ENCODE measurements at places on chromosomes 6 and 20.

- no peak for DNase-seq
These were observed 3.8 kb downstream of the ELOVL5 start for GRCh38 chr6:53344969-53345368.

DNA sequence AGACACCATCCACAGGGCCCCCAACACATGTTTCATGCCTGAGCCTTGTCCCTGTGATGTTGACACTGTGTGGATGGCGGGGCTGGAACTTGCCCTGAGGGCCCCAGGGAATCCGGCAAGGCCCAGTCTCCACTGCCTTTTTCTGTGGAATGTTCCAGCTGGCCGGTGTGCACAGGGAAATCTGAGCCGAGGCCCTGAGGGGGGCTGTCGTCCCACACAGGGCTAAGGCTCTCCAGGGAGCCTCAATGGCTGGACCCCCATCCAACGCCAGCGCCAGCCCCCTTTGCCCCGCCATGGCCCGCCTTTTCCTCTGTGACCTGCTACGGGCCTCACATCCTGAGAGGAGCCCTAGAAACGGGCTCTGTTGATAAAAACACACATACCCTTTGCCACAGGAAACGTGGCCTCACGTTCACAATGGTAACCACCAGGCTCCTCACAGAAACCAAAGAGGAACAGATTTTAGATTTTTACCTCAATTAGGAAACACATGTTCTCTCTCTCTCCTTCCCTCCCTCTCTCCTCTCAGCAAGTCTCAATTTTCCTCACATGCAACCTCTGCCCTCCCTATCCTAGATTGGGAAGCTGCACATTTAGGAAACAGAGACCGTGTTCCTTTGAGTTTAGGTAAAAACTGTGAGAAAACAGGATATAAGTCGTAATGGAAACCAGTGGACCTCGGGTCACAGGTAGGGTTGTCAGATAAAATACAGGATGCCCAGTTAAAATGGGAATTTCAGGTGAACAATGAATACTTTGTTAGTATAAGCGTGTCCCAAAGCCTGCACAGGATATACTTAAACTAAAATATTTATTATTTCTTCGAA lies 13.7 kb upstream of the ZNF831 start:
- DNase-seq: peak; percentile 33

GRCh38 chr20:3748073-3748472 lies 15.6 kb downstream of the HSPA12B start:
- no peak for DNase-seq

- no peak for DNase-seq
These were observed 32.5 kb downstream of the TBX18 start for GRCh38 chr6:84731901-84732300.

DNA sequence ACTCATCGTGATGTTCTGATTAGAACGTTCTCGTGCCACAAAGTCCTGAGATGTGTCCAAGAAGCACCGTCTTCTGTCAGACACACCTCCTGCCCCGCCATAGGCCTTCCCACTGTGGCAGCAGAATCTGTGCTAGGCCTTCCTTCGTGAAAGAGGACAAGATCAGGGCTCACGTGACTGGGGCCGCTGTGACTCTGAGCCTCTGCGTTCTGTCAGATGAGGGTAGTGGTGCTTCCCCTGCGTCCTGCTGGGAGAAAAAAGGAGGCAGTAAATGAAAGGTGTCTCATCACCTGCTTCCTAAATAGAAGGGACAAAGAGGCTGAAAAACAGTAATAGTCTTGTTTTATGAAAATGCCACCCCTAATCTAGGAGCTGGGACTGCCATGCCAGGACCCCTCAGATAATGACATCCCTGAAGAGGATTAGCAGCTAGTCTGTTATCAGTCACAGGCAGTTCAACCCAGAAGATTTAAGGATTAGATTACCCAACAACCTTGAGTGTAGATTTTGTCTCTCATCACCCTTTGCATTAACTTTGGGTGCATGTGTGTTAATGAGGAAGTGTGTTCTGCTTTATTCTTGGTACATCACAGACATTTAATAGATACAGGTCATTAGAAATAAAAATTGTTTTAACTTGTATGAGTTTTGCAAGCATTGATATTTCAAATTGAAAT lies 4.1 kb downstream of the DNAJC5 start:
- DNase-seq: no peak

GRCh38 chr20:43949741-43950618 lies 35.3 kb downstream of the TOX2 start:
- peak; percentile 59 for DNase-seq

- no peak for DNase-seq
These were observed 29.7 kb upstream of the GATA5 start for GRCh38 chr20:62505337-62506045.

DNA sequence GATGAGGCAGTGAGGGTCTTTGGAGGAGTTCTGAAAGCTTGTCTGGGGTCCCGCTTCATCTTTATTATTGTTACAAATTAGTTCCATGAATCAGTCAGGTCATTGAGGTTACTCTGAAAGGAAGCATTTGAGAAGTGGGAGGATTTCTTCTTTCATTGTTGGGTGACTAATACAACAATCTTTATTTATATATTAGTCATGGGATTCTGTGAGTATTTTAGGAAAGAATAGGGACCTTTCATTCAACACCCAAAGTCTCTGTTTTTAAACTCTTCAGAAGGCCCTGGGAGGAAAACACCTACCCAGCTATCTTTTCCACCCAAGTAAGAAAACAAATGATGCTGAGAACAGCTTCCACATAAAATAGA lies 98.3 kb downstream of the SOD2 start:
- no peak for DNase-seq

- DNase-seq: no peak
These were observed 41.2 kb downstream of the TMEM200A start for GRCh38 chr6:130407032-130407431.

GRCh38 chr6:55957961-55958422 lies 82.6 kb upstream of the BMP5 start:
- DNase-seq: no peak

- no peak for DNase-seq
These were observed 656.2 kb downstream of the FRK start for GRCh38 chr6:115404446-115404845.

DNA sequence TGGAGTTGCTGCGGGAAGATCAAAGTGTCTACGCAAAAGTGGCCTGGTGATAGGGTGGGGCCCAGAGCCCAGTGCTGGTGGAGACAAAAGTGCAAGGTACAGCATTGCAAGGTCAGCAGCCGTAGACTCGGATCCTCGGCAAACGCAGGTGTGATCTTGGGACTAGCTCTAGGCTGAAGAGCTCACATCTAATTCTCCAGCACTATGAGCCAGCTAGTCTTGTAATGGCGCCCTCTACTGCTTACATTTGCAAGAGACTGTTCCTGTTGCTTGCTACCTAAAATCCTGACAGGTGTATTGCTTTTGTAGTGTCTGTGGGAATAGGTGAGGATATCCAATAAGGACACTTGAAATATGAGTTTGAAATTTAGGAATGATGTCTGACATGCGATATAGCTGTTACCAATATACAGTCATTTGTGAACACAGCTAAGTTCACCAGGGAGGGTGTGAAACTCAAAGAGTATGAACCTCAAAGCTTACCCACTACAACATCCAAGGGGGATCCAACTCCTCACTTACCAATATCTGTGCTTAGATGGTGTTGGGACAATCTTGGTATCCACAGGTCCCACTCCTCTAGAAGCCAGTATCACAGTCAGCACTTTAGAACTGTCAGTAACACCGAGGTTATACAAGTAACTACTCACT lies 58.4 kb downstream of the PDE7B start:
- DNase-seq: peak; percentile 39

DNA sequence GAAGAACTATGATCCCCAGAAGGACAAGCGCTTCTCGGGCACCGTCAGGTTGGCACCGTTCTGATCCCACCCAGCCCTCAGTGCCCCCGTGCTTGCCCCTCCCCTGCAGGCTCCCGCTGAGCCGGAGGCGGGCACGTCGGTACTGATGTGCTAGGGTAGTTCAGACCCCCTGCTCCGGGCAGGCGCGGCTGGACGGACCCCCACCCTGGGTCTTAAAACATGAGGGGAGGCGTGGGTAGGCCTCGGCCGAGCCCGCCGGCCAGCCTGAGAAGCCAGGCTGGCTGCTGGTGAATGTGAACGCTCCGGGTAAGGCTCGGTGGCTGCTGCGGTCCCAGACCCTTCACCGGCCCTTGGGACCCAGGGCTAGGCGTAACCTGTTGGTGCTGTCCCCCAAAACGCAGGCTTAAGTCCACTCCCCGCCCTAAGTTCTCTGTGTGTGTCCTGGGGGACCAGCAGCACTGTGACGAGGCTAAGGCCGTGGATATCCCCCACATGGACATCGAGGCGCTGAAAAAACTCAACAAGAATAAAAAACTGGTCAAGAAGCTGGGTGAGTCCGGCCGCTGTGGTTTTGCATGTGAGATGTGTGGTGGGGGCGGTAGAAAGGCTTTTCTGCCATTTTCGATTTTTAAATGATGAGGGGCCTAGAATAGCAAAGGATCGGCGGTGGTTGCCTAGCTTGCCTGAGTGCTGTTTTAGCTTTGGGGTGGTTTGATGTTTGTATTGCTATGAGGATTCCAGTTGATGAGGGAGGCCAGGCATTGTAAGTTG lies 964 bp downstream of the RPL10A start:
- no peak for DNase-seq

DNA sequence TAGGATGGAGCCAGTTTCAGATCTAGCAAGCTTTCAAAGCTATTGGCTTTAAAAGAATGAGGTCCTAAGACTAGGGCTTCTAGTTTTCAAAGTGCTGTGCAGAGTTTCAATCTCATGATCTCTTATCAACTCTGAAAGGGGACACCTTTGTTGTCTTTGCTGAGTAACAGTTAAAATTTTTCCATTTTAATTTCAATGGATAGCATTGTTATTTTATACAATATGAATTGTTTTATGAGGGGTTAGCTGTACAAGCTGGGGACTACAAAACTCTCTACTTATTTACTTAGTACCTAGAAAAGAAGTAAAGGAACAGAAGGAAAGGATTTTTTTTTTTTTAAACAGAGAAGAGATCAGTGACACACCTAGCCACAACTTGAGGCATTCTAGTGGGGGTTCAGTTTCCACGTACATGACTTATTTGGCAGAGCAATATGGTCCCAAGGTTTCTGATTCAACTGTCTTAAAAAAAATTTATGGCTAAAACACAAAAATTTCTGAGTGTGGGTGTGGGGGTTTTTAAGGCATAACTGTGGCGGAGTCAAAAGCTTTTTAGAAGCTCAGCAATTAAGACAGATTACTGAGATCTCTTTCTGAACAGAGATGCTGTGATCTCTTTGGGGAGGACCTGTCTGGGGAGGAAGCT lies 46.1 kb upstream of the JAG1 start:
- DNase-seq: no peak

GRCh38 chr6:16871047-16871446 lies 109.8 kb upstream of the ATXN1 start:
- no peak for DNase-seq

GRCh38 chr6:166005401-166005943 lies 162.2 kb downstream of the TBXT start:
- no peak for DNase-seq

DNA sequence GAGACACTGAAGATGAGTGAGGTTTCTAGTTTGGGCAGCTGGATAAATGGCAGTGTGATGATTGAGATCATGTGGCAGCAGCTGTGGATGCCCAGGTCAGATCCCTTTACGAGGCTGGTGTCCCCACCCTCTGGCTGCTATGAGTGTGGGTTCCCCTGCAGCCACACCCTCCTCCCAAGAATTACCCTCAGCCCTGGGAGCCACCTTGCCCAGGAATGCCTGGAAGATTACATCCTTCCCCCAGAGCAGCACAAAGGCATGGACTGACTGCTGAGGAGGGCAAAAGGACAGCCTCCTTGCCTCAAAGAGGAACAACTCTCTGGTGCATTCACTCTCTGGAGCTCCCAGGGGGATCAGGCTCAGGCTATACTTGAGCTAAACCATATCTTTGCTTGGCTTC lies 15.0 kb upstream of the PKHD1 start:
- DNase-seq: peak; percentile 25

DNA sequence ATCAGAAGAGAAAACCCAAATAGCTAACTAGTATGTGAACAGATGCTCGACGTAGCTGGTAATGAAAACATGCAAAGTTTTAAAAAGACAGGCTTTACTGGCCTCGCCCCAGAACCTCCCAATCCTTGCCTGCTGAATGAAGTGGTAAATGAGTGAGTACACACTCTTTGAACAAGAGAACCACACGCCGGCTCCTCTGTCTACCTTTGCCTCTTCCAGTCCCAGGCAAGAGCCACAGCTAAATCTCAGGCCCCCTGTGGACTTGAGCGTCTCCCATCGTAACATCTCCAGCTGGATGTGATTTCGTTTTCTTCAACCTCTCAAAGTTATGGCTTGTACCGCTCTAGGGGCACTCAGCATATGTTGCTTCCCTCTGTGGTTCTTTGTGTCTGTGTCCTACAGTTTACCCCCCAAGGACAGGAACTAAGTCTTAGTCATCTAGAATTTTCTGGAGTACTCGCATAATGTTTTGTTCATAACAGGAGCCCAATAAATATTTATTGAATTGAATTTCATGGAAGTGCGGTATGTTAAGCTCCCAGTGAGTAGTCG lies 153.2 kb upstream of the TAB2 start:
- DNase-seq: no peak

DNA sequence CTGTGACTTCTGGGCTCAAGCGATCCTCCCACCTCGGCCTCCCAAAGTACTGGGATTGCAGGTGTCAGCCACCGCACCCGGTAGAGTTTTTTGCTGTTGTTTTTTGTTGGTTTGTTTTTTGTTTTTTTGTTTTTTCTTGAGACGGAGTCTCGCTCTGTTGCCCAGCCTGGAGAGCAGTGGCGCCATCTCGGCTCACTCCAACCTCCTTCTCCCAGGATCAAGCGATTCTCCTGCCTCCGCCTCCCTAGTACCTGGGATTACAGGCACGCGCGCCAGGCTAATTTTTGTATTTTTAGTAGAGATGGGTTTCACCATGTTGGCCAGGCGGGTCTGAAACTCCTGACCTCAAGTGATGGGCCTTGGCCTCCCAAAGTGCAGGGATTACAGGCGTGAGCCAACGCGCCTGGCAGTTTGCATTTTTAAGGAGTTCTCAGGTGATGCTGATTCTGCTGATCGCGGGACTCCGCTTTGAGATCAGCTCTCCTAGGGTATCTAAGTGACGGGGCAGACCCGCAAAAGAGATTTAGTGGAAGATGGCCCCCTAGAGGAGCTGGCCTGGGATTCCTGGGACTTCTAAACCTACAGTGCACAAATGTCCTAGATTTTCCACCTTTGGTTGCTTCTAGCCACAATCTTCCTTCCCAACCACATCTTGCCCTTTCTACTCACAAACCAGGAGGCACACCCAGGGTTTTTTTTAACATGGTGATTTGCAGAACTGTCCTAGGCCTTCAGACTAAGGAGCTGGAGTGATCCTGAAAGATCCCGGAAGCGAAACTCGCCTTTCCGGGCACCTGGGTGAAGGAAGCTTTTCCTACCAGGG lies 45.2 kb downstream of the DPPA5 start:
- no peak for DNase-seq

DNA sequence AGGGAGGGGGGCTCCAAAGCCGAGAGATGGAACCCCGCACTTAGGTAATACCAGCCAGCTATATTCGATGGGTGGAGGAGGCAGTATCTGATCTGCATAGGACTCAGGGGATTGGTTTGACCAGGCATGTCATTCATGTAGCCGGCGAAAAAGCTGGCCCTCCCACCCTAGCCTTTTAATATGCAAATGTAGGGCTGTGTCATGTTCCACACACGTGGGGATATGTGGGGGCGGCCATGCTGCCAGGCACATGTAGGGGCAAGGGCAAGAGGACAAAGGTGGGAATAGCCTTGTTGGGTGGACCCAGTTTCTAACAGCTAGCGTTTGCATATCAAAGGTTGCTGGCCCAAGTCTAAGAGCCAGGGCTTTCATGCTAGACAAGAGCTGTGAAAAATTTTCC lies 39.1 kb upstream of the DDR1 start:
- no peak for DNase-seq

- no peak for DNase-seq
These were observed 64.6 kb downstream of the NCOA3 start for GRCh38 chr20:47566269-47566668.

- no peak for DNase-seq
These were observed 64.2 kb upstream of the TFAP2D start for GRCh38 chr6:50649086-50649485.
